ENCODE measurements at places on chromosomes 4 and X.

DNA sequence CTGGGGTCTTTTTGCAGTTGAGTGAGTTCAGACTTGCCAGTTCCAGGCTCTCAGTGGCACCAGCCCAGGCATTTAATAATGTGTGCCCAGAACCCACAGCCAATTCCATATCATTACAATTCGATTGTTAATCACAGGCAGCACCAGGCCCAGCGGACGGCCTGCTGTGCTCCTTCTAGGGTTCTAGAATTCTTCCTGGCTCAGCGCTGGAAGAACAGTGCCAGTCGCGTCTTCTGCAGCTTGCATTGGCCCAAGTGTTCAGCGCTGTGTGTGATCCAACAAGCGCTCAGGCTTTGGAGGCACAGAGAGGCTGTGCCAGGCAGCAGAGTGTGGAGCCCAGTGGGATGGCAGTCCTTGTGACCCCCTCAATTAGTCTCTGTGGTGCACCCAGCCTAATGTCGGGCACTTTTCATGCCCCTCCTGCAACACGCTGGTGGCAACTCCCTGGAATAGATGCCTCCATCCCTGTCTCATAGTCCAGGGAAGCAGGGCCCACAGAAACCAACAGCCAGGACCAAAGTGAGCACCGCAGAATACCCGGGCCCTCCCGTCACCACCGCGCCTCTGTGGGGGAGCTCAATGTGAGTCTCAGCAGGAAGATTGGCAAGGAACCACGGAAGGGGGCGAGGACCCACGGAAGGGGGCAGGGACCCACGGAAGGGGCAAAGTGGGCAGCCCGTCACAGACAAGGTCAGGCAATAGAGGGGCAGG lies 193.2 kb downstream of the AFAP1 start:
- no peak for DNase-seq

DNA sequence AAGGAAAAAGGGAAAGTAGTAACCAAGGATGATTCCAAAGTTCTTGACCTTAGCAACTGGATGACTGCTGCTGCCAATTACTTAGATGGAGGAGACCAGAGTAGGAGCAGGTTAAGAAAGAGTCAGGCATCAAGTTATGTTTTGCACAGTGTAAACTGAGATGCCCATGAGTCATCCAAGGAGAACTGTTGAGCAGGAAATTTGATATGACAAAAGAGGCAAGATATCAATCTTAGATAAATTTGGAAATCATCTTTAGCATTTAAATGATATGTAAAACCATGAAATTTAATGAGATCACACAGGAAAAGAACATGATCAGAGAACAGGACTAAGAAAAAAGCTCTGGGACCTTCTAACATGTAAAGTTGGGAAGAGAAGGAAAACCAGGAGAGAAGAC lies 361.3 kb downstream of the OPHN1 start:
- no peak for DNase-seq

DNA sequence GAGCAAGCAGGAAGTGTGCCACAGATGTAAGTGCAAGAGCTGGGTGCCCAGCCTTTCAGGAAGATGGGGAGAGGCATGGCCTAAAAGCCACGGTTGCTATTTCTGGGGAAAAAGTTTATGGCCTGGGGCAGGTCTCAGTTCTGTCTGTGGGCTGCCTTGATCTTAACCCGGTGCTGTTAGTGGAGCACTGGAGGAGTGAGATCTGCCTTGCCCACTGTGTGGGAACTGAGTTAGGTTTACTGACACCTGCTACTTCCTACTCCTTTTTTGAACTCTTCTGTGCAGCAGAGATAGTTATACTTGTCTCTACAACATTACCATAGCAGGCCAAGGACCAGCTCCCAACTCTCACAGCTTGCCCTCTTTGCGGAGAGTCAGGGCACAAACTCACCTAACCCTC lies 76.5 kb downstream of the ITM2A start:
- DNase-seq, result no peak

GRCh38 chr4:94354474-94354896 lies 11.8 kb upstream of the HPGDS start:
- DNase-seq, result no peak
